ENCODE measurements at places on chromosomes 7 and 10.

DNA sequence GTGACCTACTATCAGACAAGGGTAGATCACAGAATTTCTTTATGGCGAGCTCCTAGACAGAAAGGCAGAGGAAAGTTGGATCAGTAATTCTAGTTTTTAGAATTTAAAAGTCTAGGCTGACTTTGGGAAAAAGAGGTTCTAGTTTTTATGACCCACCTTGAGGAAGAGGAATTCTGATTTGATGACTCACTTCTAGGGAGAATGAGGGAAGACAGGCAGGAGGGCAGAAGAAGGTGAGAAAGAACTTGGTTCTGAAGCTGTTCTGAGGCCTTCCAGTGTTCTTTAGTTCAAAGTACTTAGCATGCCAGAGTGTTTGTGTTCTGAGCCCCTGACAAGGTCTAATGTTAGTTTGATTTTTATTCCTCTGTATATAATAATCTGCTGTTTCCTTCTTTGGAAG, 97.2 kb downstream of the PODXL start:
- DNase-seq, result no peak

GRCh38 chr10:105145711-105146110, 504.6 kb downstream of the SORCS3 start:
- DNase-seq, result no peak

GRCh38 chr7:69946901-69947300, 348.6 kb downstream of the AUTS2 start:
- no peak for DNase-seq

DNA sequence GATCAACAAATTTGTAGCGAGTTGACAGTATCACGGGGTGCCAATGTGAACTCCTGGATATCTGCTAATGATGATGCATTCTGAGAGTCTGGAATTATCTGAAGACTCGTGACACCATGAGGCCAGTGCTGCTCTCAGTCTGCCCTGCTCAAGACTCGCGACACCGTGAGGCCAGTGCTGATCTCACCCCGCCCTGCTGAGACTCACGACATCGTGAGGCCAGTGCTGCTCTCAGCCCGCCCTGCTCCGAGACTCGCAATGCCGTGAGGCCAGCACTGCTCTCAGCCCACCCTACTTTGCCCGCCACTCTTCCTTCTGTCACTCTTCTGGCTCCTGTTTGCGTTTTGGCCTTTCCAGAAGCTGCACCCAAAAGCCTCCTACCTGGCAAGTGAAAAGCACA, 411.8 kb downstream of the PTPRN2 start:
- DNase-seq, result no peak

- DNase-seq, result no peak
These were observed 50.6 kb upstream of the STRIP2 start for GRCh38 chr7:129383542-129384132.

DNA sequence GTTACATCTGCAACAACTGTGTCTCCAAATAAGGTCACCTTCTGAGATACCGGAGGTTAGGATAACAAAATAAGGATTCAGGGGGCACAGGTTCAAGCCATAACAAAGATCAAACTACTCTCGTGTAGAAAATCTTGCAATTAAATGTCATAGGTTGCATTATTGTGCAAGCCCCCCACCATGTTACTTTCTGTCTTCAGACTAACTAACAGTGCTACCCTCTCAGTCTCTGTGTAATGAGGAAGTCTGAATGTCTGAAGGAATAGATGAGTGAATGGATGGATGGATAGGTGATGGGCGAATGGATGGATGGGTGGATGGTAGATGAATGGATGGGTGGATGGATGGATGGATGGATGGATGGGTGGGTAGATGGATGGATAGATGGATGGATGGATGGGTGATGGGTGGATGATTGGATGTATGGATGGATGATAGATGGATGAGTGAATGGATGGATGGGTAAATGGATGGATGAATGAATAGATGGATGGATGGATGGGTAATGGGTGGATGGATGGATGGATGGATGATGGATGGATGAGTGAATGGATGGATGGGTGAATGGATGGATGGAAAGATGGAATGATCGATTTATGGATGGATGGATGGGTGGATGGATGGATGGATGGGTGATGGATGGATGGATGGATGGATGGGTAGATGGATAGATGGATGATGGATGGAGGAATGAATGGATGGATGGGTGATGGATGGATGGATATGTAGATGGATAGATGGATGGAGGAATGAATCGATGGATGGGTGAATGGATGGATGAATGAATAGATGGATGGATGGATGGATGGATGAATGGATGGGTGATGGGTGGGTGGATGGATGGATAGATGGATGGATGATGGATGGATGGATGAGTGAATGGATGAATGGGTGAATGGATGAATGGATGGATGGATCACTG, 557.3 kb upstream of the FOXK1 start:
- no peak for DNase-seq

- no peak for DNase-seq
These were observed 606.0 kb downstream of the INHBA start for GRCh38 chr7:41096917-41097316.

GRCh38 chr7:90824386-90825307, 228.5 kb downstream of the CDK14 start:
- peak; percentile 23 for DNase-seq

- no peak for DNase-seq
These were observed 19.4 kb upstream of the ADGRA1 start for GRCh38 chr10:133068111-133069032.

- no peak for DNase-seq
These were observed 95.4 kb upstream of the AFAP1L2 start for GRCh38 chr10:114499630-114500190.

DNA sequence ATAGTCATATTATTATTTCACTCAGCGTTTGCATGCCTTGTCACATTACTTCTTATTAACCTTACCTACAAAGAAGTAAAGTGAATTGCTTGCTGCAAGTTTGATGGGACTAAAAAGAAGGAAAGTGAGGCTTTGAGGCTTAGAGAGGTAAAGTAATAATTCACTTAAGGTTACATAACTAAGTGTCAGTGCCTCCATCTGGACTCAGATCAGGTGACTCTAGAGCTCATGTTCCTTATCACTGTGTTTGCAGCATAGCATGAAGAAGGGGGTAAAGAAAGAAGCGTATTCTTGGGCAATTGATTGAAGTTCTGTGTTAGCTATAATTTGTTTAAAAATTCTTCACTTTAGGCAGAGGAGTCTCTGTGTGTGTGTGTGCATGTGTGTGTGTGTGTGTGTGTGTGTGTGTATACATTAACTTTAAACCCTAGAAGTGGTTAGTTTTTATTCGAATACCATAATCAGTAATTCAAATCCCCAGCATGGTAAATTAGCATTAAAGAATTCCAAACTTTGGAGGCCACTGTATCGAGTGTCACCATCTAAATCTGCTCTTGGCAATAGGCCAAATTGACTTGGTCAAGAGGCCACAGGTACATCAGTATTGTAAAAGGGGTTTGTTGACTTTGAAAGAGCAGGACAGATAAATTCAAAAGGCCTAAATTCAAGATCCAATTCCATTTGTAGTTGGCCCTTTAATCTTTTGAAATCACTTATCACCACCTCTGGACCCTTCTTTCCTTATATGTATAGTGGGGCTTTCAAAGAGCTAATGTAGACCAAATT, 2.2 kb upstream of the PON3 start:
- no peak for DNase-seq

- no peak for DNase-seq
These were observed 164.7 kb downstream of the GNAT3 start for GRCh38 chr7:80347173-80347572.

GRCh38 chr10:67827811-67828210, 10.2 kb downstream of the DNAJC12 start:
- no peak for DNase-seq

- no peak for DNase-seq
These were observed 50.8 kb upstream of the ZMIZ1 start for GRCh38 chr10:79017882-79018520.

- no peak for DNase-seq
These were observed 37.9 kb downstream of the GRK5 start for GRCh38 chr10:119245272-119245671.

DNA sequence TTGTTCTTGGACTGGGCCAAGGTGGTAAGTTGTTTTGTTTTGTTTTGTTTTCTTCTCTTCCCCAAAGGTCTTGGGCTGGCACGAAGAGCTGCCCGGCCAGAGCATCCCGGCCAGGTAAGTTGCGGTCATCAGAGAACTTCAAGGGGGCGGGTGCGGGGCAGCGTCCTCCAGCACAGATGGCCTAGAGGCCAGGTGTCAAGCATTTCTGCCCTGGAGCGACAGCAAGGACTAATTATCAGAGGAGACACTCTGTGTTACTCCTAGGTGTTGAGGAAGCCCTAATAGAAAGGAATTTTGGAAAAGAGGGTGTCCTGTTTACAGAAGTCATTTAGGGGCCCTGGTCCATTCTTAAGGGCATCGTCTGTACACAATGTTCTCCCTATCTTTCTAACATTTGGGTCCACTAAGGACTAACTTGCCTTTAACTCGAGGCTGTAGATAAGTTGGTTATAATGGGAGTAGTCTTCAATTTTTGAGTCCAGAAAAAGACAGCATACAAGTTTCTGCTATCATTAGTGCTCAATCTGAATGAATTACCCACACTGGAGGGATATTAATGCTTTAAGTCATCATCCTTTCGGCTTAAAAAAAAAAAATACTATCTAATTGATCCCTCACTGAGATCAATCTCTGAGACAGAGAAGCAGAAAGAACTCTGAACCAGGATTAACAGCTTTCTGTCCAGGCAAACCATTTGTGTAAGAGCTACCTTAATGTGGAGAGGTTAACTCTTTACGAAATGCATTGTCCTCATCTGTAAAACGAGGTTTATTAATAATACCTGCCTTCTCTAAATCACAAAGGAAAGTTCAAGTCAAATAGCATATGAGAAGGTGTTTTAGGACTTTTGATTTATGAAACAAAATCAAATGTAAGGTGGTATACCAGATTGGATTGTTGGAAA, 1.5 kb downstream of the ITGB8 start:
- DNase-seq, result no peak

- no peak for DNase-seq
These were observed 147.1 kb upstream of the MGMT start for GRCh38 chr10:129319934-129320333.
